Stimulated activated CD4-positive, alpha-beta T cell treated with anti-CD3 and anti-CD28 coated beads, Interleukin-1b, Interleukin-23, amount 100 ng/mL, for 4 hours (primary cell): ENCODE measurements at places on chromosomes 13 and 19.

DNA sequence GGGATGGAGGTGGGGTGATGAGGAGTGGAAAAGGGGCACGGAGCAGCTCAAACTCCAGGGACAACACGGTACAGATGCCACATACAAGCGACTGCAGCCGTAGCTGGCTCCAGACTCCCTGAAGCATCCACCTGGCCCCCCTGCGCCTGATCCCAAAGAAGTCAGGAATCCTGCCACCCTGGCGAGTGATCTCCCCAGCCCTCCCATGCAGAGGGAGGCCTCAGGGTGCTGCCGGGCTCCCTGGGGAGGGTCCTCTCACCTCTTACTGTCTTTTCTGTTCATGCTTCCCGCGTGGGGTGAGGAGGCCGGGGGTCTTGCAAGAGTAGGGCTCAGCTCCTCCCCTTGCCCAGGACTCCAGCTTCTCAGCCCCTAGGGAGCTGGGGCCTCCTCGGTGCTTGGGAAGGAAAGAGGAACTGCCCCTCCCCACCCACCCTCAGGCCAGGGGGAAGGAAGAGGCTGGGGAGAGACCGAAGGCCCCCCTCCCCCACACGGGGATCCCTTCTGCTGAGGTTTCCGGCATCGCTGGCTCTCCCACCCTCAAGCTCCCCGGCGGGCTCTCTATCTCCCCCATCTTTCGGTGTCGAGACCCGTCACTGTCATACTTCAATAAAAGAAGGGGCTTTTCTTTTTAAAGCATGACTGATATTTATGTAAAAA is at the start of gene RASGRP4:
TSS of gene RASGRP4 (minus strand) at position 410 of the 657 bp plus-strand sequence. CDS start at position 282, 128 bp downstream.
- peak; percentile 57 for DNase-seq

GRCh38 chr19:43784241-43784980 is 3.6 kb upstream of the KCNN4 start:
- peak; percentile 43 for DNase-seq

- DNase-seq, result no peak
These were observed 10.7 kb upstream of the EVI5L start for GRCh38 chr19:7819337-7819736.

DNA sequence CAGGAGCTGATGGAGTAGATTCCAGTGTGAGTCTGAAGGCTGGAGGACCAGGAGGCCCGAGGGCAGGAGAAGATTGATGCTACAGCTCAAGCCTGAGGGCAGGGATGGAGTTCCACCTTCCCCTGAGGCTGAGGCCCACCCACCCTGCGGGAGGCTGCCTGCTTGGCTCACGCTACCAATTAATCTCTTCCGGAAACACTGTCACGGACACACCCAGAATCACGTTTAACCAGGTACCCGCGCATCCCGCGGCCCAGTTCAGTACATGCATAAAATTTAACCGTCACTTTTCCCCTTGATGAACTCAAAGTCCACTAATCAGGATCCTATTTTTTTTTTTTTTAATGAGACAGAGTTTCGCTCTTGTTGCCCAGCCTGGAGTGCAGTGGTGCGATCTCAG is 5.2 kb upstream of the ZNF628 start:
- DNase-seq, result no peak

DNA sequence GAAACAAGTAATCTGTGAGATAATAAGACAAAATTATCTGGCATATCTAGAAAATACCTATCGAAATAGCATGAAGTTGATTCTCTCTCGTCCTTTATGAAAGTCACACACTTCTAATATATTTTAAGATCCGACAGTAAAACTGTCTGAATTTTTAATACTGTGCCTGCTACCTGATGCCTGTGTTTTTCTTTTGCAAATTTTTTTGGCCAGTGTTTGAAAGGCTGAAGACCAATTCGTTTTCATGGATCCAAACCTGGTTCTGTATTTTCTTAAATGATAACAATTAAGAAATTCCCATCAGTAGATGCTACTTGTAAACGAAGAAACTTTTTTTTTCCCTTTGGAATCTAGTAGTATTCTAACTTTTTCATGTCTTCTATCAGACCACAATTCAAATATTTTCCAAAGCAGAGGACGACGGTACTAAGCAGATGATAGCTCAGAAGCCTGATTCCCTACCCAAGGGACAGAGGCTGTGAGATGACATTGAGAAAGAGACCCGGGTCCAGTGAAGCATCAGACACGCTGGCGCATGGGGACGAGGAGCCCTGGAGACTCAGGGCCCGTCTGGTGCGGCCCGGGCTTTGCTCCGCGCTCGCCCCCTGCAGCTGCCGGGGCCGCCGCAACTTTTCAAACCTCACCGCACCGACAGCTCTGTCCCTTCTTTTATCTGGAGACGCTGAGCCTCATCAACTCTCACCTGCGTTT is 49.5 kb upstream of the PABPC3 start:
- no peak for DNase-seq

DNA sequence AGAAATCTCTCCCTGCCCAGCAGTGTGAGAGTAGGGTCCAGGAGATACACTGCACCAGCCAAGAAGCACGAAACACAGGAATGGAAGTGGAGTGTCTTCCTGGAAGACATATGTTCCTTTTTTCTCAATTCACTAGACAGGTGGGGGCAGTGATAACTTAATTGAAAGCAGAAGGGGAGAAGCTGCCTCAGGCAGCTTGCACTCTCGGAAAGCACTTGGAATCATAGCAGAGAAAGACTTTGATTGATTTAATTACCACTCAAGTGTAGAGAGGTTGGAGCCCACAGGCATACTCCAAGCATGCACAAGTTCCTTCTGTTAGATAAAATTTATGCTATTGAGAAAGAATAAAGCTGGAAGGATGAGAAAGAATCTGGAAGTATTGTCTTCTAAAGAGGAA is 249.4 kb downstream of the SLITRK6 start:
- no peak for DNase-seq

GRCh38 chr13:30545320-30545719 is 72.4 kb upstream of the USPL1 start:
- no peak for DNase-seq

DNA sequence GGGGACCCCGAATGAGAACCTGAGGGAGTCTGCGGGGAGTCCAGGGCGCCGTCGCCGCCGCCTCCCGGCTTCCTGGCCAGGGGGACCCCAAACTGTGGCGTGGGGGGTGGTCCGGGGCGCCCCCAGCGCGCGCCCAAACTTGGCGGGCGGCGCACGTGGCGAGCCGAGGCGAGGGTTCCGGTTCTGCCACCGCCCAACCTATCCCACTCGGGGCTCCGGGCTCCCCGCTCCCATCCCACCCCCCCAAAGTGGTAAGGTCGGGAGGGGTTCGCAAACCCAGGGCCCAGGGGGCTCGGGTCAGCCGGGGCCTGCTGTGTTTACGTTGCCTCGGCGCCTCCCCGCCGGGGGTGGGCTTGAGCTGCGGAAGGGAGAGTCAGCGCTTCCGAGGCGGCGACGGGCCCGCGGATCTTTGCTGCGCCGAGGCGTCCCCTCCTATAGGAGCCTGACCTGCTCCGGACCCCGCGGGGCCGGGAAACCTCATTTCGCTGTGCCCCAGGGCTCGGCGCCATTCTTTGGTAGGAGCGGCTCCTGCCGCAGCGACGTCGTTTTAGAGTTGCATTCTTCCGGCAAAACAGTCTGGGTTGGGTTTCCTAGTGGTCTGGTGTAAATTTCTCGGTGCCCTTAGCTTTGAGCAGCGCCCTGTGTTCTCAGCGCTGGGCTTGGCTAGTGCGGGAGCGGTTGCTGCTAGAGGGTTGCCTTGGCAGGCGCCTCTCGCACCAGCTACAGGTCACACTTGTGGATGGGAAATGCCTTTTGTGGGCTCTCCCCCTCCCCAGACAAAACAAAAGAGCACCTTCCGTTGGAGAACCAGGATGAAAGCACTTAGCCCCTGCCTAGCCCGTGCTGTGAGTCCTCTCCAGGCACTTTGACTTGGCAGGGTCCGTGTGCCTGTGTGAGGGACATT is 1.2 kb downstream of the DAZAP1 start:
- DNase-seq, result peak; percentile 56

DNA sequence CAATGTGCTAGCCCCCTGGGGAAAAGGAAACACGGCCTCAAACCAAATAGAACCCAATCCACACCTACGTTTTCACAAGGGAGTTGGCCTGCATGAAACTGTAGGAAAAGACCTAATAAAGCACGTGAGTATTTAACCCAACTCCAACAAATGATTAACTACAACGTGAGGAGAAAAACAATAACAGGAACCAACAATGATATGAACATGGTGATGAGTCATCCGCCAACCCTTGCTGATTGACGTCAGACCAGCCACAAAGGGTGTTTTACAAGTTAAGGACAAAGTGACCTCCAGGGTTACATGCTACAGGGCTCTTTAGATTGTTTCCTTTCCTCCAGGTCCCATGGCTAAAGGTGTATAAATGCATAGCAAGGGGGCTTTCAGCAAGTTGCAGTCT is 460.5 kb downstream of the COG6 start:
- DNase-seq, result no peak

DNA sequence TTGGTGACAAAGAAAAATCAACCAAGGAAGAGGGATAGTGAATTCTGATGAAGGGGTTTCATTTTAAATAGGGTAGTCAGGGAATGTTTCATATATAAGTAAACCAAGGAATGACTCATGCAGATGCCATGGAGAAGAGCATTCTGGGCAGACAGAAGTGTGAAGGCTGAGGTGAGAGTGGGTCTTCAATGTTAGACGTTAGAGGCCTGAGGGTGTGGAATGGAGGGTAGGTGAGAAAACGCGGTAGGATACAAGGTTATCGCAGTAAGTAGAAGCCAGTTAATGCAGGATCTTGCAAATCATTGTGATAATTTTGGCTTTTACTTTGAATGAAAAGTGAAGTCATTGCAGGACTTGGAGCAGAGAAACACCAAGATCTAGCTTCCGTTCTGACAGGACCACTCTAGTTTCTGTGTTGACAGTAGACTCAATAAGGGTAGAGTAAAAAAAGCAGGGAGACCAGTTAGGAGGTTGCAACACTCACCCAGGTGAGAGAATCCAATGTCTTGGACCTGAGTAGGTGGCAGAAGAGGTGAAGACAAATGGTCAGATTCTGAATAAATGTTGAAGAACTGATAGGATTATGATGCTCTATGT is 225.2 kb upstream of the TMTC4 start:
- no peak for DNase-seq

DNA sequence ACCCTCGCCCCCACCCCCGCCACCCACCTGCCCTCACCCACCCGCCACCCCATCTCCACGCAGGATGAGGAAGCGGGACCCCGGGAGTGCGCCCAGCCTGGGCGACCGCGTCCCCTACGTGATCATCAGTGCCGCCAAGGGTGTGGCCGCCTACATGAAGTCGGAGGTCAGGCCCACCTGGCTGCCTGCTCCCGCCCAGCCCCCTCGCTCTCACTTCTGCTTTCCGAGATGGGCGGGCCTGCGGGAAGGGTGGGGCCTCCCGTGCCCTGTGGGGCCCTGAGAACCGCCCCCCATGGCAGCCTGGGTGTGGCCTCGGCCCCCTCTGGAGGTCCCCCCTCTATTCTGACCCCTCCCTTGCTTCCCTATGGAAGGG is 3.1 kb upstream of the SPIB start:
- no peak for DNase-seq

- no peak for DNase-seq
These were observed 933.9 kb downstream of the DIAPH3 start for GRCh38 chr13:59229861-59230260.

DNA sequence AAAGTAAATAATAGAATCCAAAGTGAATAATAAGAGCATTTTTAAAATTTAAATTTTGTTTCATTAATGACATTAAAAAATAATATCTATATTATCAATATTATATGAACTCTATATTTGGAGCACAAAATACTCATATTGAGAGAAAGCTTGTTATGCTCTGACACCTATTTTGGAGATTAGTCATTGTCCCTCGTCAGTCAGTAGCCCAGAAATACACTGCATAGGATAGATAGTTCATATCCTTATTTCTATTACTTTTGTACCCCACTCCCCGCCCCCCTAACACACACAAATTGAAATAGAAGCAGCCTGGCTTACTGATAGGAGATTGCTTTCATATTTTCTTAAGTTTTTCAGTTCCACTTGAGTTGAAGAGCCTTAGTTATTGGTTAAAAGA is 652.8 kb downstream of the PCDH9 start:
- no peak for DNase-seq

GRCh38 chr13:98335721-98336120 is 158.7 kb upstream of the RNF113B start:
- no peak for DNase-seq

GRCh38 chr19:8361921-8362793 is 1.8 kb upstream of the ANGPTL4 start:
- DNase-seq, result no peak

DNA sequence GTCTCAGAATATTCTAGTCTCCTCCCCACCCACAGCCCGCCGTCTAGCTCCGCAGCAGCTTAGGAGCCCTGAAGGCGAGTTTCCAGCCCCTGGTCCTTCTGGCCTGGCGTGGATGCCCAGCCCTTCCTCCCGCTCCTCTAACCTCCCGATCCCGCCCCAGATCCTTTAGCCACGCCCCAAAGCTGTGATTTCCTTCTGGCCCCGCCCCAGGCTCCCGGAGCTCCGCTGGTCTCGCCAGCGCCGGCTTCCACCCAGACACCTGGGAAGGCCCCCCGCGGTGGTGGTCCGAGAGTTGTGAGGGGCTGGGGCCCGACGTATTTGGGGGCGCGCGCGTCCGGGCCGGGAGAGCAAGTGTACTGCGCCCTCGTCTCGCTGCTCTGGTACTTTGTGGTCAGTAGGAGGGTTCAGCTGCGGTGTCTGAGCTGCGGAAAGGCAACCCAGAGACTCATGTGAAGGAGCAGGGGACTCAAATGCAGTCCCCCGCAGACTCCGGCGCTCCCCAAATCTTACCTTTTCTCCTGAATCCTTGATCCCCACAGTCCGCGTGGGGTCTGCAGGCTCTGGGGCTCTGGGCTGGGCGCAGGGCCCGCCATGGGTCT is at the start of gene CGB7:
TSS of gene CGB7 (minus strand) at position 114 of the 599 bp plus-strand sequence. CDS start 2,374 bp downstream, outside the sequence.
- peak; percentile 33 for DNase-seq

GRCh38 chr13:48094781-48095502 is at the start of gene MED4:
Gene MED4 (minus strand): TSS chr13:48095104. CDS start chr13:48095078, 26 bp downstream.
- DNase-seq, result peak; percentile 97

DNA sequence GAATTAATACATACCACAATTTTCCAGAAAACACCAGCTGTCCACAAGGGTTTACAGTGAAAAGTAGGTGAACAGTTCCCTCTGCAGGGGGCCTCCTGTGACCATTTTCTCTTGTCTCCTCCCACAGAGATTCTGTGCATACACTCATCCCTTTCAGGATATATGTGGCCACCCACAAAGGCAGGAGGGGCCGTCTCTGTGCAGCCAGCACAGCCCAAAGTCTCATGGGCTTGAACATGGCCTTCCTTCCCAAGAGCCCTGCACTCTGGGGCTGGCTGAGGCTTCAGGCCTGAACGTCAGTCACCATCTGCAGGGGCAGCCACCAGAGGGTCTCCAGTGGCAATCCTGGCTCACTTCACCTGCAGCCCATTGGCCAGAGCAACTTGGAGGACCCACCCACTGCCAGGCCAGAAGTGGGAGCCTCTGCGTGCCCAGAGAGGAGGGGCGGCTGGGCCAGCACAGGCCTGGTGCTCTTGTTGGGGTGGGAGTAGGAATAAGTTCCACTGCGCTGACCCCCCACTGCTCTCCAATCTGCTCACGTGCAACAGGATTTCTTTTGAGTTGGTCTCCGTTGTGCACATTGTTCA is 25.1 kb downstream of the TMEM161A start:
- DNase-seq, result no peak
